A549 treated with Hydrocortisone at 1 μM for 4 hours (cell line): ENCODE measurements at places on chromosomes 12 and 14. TPM values are rescaled to one million over a fixed set of nuclear protein-coding genes. Genes with fewer than 3 reads are reported as not detected.

Gene WIF1
- not detected in 5 replicates for total RNA-seq

Gene RBP5
- not detected in 5 replicates for total RNA-seq

Gene PRIMA1
- total RNA-seq = 0.32 to 0.59 TPM (median 0.43 TPM) in 5 replicates

Gene INSM2
- 0.05 to 0.10 TPM (median 0.05 TPM) in 4 of 5 replicates, not detected in the other for total RNA-seq

Gene SLC39A2
- not detected in 5 replicates for total RNA-seq

Gene RIN3
- 19.8 to 22.4 TPM (median 21.1 TPM) in 5 replicates for total RNA-seq

Gene CACNA2D4
- not detected in 5 replicates for total RNA-seq

Gene SIX6
- total RNA-seq = not detected in 5 replicates

Gene SLCO1B1
- 0.39 to 0.63 TPM (median 0.41 TPM) in 5 replicates for total RNA-seq

Gene FAM186B
- 0.05 to 0.16 TPM (median 0.13 TPM) in 5 replicates for total RNA-seq

Gene RD3L
- total RNA-seq = not detected in 5 replicates
